ENCODE measurements at places on chromosomes 7 and 10.
A peak's percentile ranks its signal among the peaks of the same experiment; 100 is the strongest.

DNA sequence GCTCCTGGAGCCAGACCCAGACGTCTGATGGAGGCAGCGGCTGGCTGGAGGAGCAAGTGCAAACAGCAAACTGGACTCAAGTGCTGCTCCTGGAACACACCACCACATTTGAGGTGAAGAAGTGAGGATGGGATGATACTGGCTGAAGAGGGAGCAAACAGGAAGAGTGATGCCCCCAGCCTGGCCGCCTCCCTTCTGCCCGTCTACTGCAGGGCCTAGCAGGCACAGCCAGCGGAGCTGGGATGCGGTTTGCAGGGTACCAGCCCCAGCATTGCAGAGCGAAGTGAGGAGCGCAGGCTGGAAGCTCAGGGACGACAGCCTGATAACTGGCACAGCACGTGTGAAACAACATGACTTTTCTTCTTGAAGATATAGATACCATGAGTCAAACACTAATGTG is 111.8 kb upstream of the ZNF32 start:
- no peak for DNase-seq

DNA sequence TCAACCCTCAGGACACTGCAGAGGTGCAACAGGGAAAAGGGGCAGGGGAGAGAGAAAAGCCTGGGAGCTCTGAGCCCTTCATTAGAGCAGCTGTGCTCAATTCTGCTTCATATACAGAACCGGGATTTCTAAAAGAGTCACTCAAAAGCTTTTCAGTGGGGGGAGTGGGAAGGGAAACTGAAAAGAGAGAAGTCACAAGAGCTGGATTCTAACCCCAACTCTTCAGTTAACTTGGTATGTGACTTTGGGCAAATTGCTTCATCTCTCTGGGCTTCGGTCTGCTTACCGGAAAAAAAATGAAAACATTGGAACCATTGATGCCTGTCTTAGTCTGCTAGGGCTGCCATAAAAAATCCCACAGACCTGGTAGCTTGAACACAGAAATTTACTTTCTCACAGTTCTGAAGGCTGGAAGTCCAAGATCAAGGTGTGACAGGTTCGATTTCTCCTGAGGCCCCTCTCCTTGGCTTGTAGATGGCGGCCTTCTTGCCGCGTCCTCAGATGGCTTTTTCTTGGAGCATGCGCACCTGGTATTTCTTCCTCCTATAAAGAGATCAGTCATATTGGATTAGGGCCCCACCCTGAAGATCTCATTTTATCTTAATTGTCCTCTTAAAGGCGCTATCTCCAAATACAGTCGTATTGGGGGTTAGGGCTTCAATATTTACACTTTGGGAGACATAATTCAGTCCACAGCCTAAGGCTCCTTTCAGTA is 118.3 kb upstream of the KMT2E start:
- DNase-seq = peak; percentile 97

- DNase-seq = no peak
These were observed 4.1 kb upstream of the VSIR start for GRCh38 chr10:71777213-71777985.

DNA sequence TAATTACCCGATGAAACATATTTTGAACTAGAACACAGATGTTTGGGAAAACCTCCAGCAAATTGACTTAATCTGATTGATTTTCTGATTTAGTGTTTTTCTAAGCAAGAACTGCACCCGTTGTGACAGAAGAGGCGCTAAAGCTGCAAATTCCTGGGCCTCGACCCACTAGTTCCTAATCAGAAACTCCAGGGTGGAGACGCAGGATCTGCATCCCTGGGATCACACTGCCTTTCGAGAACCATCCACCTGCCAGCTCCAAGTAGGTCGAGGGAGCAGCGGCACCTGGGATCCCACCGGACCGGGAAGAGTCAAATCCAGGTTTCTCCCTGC is 136.8 kb upstream of the CDCA7L start:
- no peak for DNase-seq

- no peak for DNase-seq
These were observed 1346.8 kb upstream of the CELF2 start for GRCh38 chr10:9670911-9671310.

- peak; percentile 46 for DNase-seq
These were observed 4.8 kb downstream of the ELOVL3 start for GRCh38 chr10:102230861-102231356.

DNA sequence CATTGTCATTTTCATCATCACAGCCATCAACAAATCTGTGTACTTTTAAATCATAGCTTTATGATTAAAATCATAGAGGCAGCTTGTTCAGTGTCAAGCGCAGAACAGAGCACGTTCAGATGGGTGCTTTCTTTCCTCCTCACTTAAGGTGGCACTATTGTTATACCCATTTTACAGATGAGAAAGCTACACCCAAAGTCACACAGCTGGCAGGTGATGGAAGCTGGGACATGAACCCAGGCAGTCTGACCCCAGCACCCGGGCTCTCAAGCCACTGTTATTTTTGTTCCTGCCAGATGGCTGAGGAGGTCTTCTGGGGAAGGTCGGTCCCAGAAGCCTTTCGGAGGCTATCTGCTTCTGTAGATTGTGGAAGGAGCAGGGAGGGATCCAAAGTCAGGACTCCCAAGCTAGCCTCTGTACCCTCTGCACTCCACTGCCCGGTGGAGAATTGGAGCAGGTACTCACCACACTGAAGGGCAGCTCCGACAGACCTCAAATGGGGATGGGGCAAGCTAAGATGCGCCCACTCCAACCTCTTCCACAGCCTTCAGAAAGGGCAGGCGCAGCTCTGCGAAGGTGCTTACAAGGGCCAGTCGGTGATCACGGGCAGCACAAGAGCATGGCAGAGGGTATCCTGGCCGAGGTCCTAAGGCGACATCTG is 610 bp downstream of the AVPI1 start:
- no peak for DNase-seq

DNA sequence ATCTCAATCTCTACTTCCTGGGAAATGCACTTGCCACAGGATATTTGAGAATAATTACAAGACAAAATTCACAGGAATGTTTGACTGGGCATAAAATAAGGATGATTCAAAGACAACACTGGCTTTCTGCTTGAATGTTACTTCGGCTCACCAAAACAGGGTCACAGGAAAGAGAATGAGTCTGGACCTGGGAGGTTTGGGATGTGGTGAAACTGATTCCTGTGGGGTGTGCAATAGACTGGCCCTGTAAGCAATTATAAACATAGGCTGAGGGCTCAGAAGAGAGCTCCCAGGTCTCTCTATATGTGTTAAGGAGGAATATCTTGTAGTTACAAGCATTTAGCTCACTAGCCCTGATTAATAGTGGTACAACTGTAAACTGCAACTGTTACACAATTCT is 613.9 kb upstream of the CELF2 start:
- no peak for DNase-seq

- DNase-seq = no peak
These were observed 34.7 kb upstream of the KMT2E start for GRCh38 chr7:104979167-104979841.

DNA sequence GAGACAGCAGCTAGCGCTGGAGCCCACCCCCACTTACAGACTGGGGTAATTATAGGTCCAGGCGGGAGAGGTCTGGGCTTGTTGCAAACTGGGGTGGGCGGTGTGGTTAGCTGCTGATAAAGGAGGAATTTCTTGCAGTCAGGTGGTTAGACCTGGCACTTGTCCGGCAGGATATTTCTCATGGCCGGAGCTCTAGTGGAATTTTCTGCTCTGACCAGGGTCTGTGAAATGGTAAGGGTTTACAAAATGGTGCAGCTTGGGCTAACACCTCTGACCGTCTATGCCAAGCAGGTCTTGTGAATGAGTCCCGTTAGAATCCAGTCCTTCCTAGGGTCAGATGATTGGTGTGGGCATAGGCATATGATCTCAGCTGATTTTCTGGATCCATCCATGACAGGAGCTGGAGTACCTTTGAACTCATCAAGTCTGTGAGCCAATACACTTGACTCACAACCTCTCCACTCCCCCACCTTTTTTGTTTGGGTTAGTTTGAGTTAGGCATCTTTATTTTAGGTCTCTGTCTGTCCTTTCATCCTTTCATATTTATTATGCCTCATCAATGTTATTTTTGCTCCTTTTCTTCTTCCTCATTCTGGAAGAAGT is 213.4 kb downstream of the SUGCT start:
- DNase-seq = no peak

GRCh38 chr7:79268730-79269129 is 184.7 kb downstream of the MAGI2 start:
- no peak for DNase-seq

DNA sequence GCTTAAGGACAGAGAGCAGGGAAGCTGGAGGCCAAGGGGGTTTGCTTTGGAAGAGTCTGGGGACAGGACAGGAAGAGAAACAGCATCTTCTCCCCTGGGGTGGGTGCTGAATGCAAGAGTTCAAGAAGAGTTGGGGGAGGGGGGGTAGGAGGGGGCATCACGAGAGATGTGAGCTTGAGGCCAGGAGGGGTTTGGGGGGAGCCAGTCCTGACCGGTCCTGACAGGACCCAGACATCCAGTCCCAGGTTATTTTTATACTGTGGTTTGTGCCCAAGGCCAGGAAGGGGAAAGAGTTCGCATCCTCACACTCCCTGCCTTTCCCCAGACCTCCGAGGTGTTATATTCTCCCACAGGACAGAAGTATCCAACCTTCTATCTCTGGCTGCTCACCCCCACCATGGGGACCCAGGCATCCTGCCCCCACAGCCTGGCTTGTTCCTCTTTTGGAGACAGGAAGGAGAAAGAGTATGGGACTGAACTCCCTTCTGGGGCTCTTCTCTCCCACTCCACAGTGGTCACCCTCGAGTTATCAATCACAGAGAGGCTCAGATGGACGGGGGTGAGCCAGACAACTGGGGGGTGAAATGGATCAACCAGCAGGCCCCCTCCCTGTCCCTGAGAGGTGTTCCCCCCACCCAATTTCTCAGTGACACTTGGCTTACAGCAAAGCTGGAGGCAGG is 2.8 kb downstream of the TSC22D4 start:
- DNase-seq = no peak

GRCh38 chr10:30387646-30388243 is 38.7 kb upstream of the MTPAP start:
- no peak for DNase-seq

GRCh38 chr10:10092581-10092980 is 925.1 kb upstream of the CELF2 start:
- no peak for DNase-seq

DNA sequence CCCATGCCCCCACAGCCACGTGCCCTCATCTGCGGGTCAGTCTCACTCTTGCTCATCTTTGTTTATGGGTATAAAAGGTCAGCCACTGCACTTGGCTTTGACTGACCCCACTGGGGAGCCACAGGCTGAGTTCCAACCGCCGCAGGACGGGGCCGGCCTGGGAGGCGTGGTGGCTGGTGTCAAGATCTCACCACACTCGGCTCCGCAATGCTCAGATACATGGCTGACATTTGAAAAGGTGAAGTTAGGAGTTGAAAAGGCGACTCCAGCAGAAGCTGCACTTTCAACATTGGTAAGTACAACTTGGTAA is 14.9 kb downstream of the TUBGCP2 start:
- DNase-seq = no peak

DNA sequence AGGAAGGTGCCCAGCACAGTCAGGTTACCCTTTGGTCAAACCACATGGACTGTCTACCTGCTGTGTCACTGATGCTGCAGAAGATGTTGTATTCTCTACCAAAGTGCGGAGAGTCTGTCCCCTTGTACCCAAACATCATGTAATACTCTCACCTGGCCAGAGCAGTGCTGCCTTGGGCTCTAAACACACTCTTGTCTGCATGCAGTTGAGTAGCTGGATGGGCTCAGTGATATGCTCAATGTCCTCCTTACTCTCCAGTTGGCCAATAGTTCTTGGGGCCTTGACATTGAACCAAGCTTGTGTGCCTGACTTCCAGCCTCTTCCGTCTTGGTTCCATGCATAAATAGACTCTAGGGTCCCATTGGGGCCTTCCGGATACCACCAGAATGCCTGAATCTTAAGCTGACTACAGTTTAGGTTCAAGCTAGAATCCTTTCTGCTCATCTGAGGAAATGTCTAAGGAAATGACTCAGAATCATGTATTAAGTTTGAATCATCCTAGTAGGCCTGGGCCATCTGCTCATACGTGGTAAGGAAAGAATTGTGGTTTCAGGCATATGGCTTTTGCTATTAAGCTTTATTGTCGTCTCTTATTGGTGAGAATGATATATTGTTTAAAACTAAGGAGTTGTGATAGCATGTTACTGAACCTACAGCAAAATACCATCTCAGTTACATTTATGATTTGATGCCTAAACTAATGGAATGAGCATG is 118.0 kb downstream of the OTUD1 start:
- peak; percentile 82 for DNase-seq

GRCh38 chr10:71964743-71965515 is 734 bp downstream of the CHST3 start:
- DNase-seq = peak; percentile 60

DNA sequence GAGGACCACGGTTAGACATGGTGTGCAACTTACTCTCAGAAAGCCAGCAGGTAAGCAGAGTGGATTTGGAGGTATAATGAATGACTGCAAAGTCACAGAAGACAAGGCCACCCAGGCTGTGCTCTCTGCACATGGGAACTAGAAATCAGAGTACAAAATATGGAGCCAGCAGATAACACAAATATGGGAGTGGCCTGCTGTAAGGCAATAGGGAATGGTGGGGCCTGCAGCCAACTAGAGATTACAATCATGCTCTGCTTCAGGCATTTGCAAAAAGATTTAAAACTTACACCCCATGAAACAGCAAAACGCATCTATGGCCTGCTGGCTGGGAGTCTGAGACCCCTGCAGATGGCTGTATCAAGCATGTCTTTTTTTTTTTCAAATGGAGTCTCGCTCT is 47.0 kb downstream of the RGS10 start:
- no peak for DNase-seq

GRCh38 chr10:78401624-78402367 is 368.1 kb downstream of the RPS24 start:
- DNase-seq = no peak

DNA sequence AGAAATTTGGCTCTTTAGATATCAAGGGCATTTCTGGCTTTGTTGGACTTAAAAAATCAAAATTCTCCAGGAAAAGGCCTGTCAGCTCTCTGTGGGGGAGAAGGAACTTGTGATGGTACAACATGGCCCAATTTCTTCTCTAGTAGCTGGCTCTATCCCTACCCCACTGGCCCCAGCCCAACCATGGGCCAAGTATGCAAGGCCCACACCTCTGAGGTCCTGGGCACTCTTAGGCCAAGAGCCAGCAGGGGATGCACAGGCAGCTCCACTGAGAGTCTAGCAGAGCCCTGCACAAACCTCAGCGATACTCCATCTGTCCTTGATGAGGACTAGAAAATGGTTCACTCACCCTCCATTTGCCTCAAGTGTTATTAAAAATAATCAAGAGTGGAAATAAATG is 261.2 kb downstream of the C7orf25 start:
- no peak for DNase-seq

GRCh38 chr10:99292159-99292558 is 37.0 kb upstream of the CNNM1 start:
- DNase-seq = no peak

DNA sequence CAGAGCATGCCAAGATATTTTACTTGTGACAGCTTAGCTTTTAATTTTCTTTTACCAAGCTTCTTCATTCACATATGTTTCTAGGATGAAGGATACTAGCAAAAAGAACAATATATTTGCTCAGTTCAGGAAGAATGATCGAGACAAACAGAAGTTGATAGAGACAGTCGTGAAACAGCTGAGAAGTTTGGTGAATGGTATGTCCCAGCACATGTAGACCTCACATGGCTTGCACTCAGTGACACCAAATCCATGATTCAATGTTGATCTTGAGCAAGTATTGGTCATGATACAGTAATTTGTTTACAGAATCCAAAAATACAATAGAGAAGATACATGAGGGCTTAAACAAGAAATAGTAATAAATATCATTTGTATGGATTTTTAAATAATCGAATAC is 2.5 kb upstream of the CYP26C1 start:
- no peak for DNase-seq

GRCh38 chr7:156639426-156640256 is 933 bp upstream of the RNF32 start:
- peak; percentile 21 for DNase-seq

- DNase-seq = peak; percentile 71
These were observed 343.0 kb downstream of the CRPPA start for GRCh38 chr7:16078076-16078952.
